ENCODE measurements at places on chromosomes 2 and 18.

- DNase-seq, result no peak
Observed at GRCh38 chr2:230895536-230896345, 29.3 kb downstream of the GPR55 start.

GRCh38 chr2:167784084-167784425 lies 463.3 kb downstream of the STK39 start:
- DNase-seq, result no peak

- DNase-seq, result no peak
Observed at GRCh38 chr2:41741951-41742595, 305.7 kb upstream of the PKDCC start.

GRCh38 chr2:218006741-218007140 lies 3.9 kb upstream of the TNS1 start:
- DNase-seq, result no peak

- DNase-seq, result no peak
Observed at GRCh38 chr18:3054214-3054613, 41.3 kb upstream of the LPIN2 start.

- DNase-seq, result no peak
Observed at GRCh38 chr2:20456116-20456571, 9.3 kb downstream of the RHOB start.

DNA sequence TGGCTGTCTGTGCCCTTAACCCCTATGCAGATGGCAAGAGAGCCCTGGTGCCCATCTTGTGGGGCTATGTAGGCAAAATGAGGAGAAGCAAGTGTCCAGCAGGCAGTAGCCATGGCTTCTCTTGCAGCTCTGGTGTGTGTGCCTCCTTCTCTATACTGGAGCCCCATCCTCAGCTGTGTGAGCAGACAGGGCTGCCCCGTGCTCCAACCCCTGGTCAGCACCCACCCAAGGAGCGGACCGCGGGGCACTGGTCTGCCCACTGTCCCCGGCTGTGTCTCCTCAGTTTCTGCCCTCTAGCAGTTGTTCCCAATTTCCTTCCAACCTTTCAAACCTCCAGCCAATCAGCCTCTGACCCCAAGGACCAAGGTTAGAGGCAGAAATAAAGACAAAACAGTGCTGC lies 134.9 kb upstream of the GLI2 start:
- no peak for DNase-seq

GRCh38 chr2:191114403-191114886 lies 36.3 kb downstream of the STAT4 start:
- DNase-seq, result no peak

GRCh38 chr18:48724939-48725338 lies 186.1 kb downstream of the CTIF start:
- DNase-seq, result no peak

GRCh38 chr2:169300636-169301530 lies 61.5 kb downstream of the LRP2 start:
- no peak for DNase-seq

DNA sequence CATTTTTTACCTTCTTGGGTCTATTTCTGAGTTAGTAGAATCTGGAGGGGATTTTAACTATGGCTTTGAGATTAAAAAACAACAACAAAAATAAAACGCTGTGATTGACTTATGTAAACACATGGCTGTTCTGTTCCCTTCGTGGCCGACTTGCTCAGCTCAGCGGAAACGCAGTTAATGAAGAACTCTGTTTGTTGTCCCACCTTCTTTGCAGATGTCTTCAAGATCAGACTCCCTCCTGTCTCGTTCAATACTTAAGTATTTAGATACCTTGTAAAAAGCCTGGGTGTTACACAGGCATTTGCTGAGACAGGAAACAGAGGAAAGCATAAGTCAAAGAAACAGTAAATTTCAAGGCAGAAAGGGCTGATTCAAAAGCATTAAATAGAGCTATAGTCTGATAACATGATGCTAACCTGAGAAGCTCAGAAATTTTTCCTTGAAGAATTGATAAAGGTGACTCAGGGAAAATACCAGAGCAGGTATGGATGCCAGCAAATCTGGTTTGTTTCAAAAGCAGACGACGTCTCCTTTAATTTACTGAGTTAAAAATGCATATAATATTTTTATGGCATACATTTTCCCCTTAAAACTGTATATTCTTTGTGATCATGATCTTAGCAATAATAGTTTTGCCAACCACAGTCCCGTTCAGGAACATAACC lies 21.7 kb upstream of the POLI start:
- no peak for DNase-seq

DNA sequence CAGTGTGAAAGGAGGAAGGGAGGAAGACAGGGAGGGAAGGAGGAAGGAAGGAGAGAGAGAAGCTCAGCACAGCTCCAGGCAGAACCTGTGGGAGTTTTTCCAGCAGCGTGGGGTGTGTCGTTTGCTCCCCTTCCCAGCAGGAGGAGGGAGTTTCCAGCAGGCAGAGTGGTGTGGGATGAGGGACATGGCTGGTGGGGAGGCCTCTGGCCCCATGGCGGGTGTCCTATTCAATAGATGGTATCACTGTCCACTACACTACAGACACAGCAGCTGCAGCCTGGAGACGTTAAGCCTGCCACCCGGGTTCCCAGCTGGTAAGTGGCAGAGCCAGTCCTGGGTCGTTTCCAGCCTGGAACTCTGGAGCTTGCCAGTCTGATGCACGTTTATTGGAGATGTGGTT lies 44.7 kb downstream of the GLI2 start:
- no peak for DNase-seq

DNA sequence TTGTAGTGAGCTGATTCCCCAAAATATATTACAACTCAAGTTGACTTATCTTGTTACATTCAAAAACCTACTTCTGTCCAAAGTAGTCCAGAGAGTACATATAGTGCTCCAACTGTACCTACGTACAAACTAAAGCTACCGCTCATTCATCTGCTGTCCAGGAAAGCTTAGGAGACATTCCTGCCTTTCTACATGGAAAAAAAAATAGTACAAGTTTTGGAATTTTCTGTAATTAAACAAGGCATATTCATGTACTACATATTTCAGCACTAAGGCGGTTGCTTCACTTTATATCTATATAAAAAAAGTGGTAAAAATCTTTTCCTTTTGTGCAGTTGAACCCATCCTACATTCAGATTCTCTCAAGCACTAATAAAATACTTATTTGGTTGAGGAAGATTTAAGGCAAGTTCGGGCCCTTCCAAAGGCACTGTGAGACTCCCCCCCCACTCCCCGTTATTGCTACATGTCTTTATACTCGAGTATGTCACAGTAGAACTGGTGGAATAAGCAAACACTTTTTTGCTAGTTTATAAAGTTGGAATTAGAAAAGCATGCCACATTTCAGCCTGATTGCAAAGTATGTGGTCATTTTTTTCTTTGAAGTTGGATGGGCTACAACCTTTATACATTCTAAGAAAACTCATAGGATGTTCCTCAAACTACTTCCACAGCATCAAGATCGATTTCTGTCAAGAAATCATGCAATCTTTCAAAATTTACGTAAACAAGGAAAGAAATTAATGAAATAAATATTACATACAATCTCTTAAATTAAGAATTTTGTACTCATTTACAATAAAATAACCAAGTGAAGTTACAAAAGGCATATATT lies 3.7 kb downstream of the ZFP36L2 start:
- DNase-seq, result no peak

GRCh38 chr2:228018311-228018710 lies 146.9 kb downstream of the DAW1 start:
- DNase-seq, result no peak

DNA sequence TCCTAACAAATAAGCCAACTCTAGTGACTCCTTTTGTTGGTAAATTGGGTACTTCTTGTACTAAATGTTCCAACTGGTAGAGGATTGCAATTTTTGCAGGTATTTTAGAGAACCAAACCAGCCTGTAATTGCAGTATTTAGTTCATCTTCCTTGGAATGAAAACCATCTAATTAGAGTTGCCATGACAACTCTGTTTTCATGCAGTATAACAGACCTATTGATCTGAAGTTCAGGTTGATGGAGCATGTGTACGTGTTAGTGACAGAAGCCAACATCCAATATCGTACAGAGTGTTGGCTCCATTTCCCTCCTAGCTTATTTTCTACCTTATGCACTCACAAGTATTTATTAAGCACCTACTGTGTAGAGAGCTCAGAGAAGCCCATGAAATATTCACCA lies 176.3 kb upstream of the FOSL2 start:
- no peak for DNase-seq

DNA sequence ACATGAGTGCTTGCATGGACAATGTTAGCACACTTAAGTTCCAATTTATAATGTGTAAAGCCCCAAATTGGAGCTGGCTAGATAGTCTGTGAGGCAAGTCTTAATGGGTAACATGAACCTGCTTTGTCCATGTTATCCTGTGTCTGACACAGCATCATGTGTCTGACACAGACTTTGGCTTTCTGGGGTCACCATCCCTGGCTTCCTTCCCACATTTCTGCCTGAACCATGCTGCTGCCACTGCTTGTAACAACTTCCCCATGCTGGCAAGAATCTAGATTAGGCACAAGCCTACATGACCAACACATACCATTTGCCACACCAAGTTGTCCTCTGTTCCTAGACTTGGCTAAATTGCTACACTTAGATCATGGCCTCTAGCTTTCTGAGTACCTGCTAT lies 49.8 kb upstream of the ZBTB7C start:
- no peak for DNase-seq

GRCh38 chr2:101395545-101396315 lies 8.4 kb upstream of the CREG2 start:
- DNase-seq, result no peak

DNA sequence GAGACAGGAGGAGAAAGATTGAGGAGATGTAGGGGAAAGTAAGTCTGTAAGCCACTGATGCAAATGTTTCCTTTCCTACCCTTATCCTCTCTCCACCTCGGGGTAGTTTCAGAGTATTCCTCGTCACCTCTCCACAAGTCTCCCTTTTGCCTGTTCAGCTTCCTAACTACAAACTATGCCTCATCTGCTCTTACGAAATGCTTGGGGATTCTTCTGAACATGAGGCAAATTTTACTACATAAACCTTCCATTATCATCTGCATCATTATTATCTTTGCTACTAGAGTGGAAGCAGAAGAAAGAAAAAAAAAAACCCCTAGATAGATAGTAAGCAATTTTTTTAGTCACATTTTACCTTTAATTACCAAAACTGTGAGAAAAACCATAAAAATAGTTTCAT lies 43.1 kb upstream of the CWC22 start:
- DNase-seq, result no peak

- DNase-seq, result no peak
Observed at GRCh38 chr18:66931010-66931409, 327.1 kb upstream of the CDH19 start.

DNA sequence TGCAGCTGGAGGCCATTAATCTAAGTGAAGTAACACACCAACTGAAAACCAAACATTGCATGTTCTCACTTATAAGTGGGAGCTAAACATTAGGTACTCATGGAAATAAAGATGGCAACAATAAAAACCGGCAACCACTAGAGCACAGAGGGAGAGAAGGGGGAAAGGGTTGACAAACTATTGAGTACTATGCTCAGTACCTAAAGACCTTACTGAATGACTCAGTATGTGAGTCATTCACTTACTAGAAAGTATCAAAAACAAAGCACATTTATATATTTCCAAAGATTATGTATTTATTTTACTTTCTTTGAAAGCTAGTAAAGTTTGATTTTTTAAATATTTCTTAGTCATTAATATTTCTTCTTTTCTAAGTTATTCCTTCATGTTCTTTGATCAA lies 48.9 kb downstream of the ZNF385B start:
- no peak for DNase-seq

- no peak for DNase-seq
Observed at GRCh38 chr18:49560624-49561288, 1.1 kb upstream of the LIPG start.

DNA sequence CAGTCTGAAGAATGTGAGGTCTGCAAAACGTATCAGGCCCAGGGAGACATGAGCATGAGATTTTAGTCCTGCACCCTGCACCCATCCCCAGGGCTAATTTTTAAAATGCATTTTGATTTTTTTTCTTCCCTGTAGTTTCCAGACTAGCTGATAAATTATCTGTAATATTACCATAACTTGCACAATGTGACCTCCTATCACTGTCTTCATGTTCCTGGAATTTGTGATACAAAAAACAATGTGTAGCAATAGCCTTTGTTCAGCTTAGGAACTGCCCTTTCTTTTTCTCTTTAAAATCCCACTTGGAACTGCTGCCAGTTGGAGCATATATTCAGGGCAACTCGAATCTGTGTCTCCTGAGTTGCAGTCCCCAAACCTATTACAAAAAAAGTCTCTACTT lies 222.8 kb upstream of the HS6ST1 start:
- DNase-seq, result no peak

DNA sequence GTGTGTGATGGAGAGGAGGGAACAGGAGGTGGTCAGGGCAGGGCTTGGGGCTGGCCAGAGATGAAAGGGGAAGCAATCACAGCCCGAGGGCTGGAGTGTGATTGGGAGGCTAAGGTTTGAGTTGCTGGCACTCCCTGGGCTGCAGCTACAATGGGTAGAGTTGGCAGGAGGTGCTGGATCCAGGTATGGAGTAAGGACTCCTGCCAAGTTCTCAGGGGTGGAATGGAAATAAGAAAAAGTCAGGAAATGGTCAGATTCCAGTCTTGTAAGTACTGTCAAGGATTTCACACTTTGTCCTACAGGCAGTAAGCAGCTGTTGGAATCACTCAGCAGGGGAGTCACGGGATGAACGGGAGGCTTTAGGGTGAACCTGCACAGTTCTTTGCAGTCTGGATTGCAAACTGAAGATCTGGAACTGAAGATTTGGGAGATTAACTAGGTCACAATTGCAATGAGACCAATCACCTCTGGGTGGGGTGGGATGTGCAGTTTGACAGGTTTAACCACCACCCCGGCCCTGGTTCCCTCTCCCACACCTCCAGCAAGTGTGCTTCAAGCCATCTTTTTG lies 10.9 kb upstream of the INPP5D start:
- DNase-seq, result no peak

GRCh38 chr2:233838251-233838650 lies 16.1 kb downstream of the HJURP start:
- no peak for DNase-seq

DNA sequence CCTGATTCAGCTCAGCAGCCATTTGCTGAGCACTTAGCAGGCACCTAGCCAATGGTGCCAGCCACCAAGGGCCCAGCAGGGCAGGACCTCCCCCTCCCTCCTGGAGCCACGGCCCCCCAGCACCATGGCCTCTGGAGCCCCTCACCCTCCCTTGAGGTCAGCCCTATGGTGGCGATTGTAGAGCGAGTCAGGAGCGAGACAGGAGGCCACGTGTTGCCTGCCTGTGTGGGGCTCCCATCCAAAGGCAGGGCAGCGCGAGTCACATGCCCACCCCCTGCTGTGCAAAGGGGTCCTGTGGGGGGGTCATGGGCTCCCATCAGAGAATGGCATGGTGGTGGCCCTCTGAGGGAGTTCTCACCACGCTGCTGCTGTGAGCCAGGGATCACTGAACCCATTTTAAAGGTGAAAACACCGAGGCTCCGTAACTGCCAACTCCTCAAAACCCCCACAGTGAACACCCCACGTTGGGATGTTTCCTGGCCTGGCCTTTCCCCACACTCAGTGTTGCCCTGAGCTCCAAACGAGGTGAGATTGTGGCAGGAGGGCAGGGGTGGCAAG lies 35.6 kb downstream of the RAMP1 start:
- DNase-seq, result no peak

GRCh38 chr18:40235323-40235722 lies 1719.7 kb upstream of the PIK3C3 start:
- DNase-seq, result no peak
